HFF-Myc (cell line): ENCODE measurements at places on chromosomes 16 and 17.

- no peak for DNase-seq
Measured at GRCh38 chr17:28747051-28747691, 3.4 kb downstream of the TRAF4 start.

- DNase-seq = no peak
Measured at GRCh38 chr17:76897023-76897422, 28.8 kb downstream of the MGAT5B start.

DNA sequence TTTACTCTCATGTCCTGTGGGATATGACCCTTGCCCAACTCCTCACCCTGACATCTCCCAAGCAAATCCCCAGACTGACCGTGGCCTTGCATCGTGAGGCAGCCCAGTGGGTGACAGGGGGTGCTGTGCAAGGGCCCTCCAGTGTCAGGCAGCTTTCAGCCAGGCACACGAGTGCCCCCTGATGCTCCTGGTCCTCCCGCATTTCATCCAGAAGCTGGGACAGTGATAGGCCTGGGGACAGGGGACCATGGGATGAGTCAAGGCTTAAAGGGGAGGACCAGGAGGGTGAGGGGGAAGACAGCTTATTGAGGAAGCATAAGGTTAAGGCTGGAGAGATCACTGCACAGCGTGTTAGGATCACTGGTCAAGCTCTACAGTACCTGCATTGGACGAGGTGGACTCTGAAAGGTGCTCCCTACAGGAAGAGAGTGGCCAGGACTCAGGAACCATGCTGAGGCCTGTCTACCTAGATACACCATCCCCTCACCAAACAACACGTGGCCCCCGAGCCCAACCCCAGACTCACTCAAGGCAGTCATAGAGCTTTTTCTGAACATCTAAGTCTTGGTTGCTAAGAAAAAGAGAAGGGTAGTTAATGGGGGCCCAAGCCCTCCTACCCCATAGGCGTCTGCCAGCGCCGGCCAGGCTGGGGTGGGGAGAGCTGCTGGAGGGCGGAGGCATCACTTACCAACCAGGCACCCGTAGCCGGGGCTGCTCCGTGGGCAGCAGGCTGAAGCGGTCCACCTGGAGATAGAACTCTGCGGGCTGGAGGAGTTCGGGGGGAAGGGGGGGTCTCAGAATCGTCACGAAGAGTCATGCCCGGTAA lies 998 bp downstream of the ACD start:
- no peak for DNase-seq

DNA sequence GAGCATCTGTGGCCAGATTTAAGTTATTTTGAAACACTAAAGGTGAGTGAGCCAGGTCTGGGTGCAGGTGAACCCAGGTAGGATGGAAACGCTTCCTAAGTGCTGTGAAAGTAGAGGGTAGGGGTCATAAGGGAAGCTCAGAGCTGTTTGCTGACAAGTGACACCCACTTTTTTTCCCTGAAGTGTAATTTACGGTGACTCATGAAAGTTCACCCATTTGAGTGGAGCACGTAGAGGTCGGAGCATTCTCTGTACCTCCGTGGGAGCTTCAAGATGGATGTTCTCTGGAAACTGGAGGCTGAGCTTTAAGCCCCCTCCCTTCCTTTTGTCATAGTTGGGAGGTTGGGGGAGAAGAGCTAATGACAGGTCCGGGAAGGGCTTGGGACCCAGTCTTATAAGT lies 44.3 kb downstream of the MPRIP start:
- DNase-seq = no peak

- DNase-seq = peak; percentile 0
Measured at GRCh38 chr17:53722407-53722806, 100.3 kb upstream of the KIF2B start.
